HTR-8/SVneo (cell line): ENCODE measurements at places on chromosomes 6 and 20.

DNA sequence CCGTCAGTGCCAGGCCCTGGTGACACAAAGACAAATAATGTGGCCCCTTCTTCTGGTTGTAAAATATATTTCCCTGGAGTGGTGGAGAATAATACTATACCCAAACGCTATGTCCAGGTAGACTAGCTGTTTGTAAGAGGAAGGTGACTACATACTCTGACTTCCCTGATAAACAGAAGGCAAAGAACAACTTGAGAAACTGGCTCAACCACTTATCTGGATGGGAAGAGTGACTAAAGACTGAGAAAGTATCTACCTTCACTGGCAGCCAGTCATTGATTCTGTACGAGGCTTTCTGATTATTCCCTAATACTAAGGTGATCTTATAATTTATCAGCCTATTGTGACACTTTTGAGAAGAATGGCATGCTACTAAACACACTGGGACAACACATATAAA, 569.7 kb downstream of the EPHA7 start:
- DNase-seq = no peak

DNA sequence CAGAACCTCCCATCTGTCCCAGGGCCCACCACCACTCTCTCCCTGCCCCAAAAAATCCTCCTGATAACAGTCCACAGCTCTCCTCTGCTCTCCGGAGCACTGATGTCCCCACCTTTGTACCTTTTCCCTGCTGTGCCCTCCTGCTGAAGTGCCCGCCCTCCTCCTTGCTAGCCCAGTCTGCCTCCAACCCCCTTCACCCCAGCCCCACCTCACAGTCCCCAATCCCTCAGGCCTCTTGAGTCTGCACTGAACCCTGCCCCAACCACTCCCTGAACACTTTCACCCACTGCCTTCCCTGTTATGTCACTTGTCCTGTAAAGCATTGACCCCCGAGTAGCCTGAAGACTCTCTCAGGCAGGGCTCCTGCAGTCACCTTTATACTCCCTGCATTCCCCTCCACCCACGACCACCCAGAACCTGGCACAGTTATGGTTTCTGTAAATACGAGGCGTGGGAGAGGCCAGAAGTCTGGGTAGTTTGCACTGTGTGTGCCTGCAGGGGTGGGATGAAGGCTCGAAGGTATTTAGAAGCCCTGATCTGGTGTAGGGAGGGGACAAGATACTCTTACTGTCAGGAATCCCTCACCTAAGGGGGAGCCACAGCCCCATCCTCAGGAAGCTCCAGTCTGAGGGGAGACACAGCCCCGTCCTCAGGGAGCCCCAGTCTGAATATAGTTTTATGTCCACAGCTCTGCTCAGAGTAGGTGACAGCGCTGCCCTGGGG, 5.4 kb downstream of the GLP1R start:
- DNase-seq = no peak

DNA sequence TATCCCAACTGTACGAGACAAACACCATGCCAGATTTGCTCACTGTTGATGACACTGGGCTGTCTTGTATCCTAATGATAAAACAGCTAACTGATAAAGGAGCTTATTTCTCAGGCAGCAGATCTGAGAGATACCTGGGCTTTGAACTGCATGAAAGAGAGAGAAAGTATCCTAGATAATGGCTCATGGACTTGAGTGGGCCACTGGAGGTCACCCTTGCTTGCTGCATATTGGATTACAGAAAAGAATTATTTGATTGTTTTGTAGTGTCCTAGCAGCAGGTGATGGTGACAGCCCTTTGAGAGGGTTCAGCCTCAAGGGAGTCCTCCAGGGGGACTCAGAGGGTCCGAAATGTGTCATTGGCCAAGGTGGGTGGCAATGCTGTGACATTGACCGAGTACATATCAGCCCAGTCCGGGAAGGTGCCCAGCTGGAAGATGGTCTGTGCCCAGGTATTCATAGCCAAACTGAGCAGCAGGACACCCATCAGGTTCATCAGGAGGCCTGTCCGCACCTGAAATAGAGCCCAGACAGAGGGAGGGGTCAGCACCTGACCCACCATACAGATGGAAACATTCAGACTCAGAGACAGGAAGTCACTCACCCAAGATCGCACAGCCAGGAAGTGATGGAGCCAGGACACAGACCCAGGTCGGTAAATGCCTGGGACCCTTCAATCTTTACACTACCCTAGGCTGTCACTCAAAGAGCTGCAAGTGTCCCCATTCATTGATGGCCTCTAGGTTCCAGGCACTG, 9.4 kb upstream of the OCSTAMP start:
- DNase-seq = no peak

- peak; percentile 84 for DNase-seq
Observed at GRCh38 chr20:64069614-64070243, 6.7 kb downstream of the TCEA2 start.

DNA sequence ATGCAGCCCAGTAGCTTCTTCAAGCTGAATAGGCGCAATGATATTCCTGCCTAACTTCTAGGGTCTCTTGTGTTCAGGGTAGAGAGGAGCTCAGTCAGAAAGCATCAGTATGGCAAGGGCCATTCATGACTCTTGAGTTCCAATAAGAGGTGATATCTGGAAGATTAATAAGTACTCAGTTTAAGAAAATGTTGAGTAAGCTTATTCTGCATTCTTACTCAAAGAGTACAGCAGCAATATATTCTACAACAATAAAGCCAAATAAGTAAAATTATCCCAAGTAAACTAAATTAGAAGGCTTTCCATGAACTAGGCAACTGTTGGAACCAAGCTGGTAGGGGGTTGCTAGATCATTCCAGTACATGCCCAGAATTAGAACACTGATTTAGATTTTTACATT, 303.2 kb downstream of the PACRG start:
- DNase-seq = no peak

DNA sequence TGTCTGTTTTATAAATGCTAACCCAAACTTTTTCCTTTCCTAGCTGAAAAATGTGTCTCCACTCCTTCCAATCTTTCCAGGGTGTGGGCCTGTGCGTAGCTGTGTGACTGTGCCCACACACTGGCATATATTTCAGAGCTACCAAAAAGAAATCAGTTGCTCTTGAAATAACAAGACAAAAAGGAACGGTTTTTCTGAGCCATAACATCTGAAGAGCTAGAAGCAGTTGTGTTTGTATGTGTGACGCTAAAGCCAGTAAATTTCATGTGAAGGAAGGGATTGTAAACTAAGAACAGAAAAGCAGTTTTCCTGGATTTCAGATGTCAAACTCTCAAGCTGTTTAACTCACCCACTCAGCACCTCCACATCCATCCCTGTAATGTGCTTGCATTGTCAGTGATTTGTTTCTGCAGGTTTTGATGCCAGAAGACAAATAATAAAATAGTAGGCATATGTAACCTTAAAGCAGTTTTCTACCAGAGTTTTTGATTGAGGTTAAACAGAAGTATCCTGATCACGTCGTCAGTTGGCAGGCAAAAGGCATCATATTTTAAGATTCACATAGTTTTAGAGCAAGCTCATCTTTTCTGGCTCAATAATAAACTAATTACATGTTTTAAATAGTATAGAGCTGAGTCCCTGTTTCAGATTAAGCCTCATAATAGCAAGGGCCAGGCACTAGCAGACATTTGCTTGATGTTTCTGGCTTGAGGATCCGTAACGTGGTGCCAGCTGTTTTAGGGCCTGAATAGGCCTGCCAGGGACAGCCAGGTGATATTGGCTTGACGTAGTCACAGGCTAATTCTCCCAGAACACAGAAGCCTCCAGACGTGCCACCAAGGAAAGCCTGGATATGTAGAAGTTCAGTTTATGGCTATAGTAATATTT, 90.9 kb downstream of the FOXO3 start:
- no peak for DNase-seq

DNA sequence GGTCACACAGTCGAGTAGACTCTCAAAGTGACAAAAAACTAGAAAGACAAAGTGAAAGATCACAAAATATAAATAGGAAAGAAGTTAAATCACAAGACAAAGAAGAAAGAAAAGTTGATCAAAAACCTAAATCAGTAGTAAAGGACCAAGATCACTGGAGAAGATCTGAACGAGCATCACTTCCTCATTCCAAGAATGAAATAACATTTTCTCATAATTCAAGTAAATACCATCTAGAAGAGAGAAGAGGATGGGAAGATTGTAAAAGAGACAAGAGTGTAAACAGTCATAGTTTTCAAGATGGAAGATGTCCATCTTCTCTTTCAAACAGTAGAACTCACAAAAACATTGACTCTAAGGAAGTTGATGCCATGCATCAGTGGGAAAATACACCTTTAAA, 31.6 kb upstream of the GJA10 start:
- DNase-seq = no peak

- DNase-seq = no peak
Observed at GRCh38 chr20:7144464-7144863, 377.0 kb downstream of the BMP2 start.

DNA sequence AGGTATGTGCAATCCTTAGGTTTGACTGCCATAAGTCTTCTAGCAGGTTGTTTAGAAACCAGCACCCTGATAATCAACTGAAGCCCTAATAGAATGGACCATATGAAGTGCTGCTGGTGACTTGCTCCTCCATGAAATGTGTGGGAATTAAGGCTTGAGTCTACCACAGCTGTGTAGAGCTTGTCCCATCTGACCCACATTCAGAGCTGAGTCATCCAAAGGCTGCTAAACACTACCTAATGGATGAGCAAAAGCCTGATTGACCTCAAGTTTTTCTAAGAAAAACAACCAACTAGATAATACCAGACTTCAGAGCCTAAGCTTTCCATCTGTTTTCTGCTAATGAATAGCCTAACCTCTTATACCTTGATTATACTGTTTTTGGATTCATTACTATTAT, 120.3 kb upstream of the MOCS1 start:
- no peak for DNase-seq

GRCh38 chr20:35006009-35006408, 50.3 kb downstream of the MYH7B start:
- DNase-seq = no peak

GRCh38 chr6:15517600-15517999, 145.2 kb downstream of the DTNBP1 start:
- DNase-seq = no peak

- peak; percentile 41 for DNase-seq
Observed at GRCh38 chr6:41066867-41067304, 5.3 kb downstream of the OARD1 start.

- DNase-seq = no peak
Observed at GRCh38 chr6:48087448-48087847, 23.5 kb downstream of the PTCHD4 start.

DNA sequence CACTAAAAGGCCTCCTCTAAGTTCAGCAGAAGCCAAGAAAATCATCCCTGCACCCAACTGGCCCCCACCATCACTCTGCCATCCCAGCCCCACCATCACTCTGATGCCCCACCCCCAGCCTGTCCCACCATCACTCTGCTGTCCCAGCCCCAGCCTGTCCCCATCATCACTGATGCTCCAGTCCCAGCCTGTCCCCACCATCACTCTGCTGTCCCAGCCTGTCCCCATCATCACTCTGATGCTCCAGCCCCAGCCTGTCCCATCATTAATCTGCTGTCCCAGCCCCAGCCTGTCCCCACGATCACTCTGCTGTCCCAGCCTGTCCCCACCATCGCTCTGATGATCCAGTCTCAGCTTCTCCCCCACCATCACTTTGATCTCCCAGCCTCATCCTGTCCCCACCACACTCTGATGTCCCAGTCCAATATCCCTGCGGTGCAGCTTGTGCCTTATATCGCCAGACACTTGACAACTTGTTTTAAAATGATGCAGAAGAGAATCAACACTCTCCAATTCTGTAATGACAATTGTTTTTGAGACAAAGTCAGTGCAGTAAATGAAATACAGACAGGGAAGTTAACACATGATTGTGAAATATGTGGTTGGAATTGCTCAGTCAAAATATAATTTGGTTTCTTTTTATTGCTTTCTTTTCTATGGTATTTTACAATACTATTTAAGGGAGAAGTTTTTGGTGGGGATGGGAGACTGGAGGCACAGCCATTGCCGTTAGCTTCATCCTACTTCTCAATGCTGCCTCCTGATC, 100.8 kb downstream of the TNFAIP3 start:
- no peak for DNase-seq

DNA sequence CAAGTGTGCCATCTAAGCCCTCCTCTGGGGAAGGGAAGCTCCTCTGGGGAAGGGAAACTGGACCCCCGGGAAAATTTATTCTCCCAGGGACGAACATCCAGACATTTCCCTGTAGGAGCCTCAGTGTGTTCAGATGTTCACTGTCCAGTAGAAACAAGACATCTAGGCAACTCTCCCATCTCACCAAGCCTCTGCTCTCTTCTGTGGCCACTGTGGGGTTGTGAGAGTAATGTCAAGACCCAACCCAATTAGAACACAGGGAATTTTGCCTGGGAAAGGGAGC, 3.6 kb upstream of the PTGIS start:
- no peak for DNase-seq

GRCh38 chr6:33249732-33250630, 21.7 kb downstream of the VPS52 start:
- DNase-seq = no peak

- DNase-seq = no peak
Observed at GRCh38 chr20:31974951-31975487, 7.1 kb downstream of the XKR7 start.

GRCh38 chr6:64685401-64685800, 1021.6 kb downstream of the EYS start:
- DNase-seq = no peak

DNA sequence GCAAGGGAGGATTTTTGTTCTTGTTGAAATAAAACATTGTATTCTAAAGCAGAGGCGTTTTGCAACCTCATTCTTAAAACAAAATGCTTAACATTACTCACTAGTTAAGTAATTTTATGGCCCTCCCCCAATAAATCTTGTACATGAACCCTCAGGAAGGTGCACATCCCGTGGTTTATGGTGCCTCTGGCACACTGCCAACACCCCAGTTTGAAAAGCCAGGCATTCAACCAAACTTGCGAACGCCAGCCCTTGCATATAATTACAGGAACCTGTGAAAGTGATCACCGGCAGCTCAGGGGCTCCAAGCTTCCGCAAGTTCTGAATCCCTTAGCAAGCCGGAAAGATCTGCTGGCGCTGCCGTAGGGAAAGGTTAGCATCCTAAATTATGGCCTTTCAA, 1109.0 kb upstream of the FLRT3 start:
- no peak for DNase-seq

DNA sequence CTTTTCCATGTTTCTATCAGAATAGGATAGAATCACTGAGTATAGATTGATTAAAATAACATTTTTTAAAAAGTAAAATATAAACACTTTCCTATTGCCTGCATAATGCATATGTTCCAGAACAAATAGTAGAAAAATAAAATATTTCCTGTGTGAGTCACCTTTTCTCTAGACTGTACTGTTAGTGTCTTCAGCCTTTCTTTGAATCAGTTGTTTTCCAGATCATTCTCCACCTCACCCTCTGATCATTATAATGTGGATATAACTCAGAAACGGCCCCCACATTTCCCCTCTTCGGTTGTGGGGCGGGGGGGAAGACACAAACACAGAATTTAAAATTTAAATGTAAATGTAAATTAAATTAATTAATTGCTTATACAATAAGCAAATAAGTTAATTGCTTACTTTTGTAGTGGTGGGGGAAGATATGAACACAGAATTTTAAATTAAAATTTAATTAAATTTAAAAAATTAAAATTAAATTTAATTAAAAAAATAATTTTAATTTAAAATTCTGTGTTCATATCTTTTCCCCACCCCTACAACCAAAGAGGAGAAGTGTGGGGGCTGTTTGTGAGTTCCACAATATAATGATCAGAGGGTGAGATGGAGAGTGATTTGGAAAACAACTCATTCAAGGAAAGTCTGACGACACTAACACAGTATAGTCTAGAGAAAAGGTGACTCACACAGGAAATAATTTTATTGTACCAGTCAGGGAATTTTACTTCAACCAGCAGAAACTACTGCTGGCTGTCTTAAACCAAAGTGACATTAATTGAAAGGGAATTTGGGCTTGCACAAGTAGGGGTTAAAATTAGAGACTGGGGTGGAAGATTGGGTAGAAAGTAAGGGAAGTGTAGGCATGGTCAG, 37.1 kb upstream of the PROKR2 start:
- peak; percentile 11 for DNase-seq
